NCI-H1436 treated with DMSO at 0.1 percent for 48 hours (cell line): ENCODE measurements at places on chromosomes 16 and 17.

DNA sequence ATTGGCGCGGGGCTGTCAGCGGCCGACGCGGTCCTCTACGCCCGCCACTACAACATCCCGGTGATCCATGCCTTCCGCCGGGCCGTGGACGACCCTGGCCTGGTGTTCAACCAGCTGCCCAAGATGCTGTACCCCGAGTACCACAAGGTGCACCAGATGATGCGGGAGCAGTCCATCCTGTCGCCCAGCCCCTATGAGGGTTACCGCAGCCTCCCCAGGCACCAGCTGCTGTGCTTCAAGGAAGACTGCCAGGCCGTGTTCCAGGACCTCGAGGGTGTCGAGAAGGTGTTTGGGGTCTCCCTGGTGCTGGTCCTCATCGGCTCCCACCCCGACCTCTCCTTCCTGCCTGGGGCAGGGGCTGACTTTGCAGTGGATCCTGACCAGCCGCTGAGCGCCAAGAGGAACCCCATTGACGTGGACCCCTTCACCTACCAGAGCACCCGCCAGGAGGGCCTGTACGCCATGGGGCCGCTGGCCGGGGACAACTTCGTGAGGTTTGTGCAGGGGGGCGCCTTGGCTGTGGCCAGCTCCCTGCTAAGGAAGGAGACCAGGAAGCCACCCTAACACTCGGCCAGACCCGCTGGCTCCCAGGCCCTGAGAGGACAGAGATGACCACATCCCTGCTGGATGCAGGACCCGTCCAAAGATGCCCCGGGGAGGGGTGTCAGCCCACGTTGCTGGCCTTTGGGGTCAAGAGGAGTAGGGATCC, 2.4 kb upstream of the NECAB2 start:
- DNase-seq, result no peak

- no peak for DNase-seq
Observed at GRCh38 chr17:79814974-79815835, 18.3 kb upstream of the CBX8 start.

GRCh38 chr17:15092762-15093161, 172.4 kb downstream of the PMP22 start:
- DNase-seq, result no peak

- DNase-seq, result no peak
Observed at GRCh38 chr17:1997927-1998742, 27.0 kb downstream of the RTN4RL1 start.

DNA sequence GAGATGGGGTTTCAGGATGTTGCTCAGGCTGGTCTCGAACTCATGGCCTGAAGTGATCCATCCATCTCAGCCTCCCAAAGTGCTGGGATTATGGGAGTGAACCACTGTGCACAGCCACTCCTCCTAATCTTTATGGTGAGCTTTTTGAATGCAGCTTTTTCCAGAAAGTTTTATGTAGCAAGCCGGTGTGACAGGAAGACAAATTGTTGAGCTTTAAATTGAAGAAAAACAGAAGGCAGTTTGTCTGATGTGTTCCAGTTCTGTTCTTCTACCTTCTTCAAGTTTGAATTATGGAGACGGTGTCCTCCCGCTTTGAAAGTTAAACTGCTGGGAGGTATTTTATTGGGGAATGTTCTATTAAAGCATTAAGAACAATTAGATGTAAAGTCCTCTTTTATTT, 177.1 kb downstream of the SNX29 start:
- DNase-seq, result no peak

GRCh38 chr17:4947010-4947410, 1.3 kb downstream of the PFN1 start:
- DNase-seq, result no peak

- no peak for DNase-seq
Observed at GRCh38 chr17:79306424-79307318, 232.0 kb downstream of the ENGASE start.

GRCh38 chr16:84068783-84069462, 26.3 kb upstream of the SLC38A8 start:
- no peak for DNase-seq
